ENCODE measurements at places on chromosomes 13 and 19. TPM values are rescaled to one million over a fixed set of nuclear protein-coding genes. Genes with fewer than 3 reads are reported as not detected.

GRCh38 chr13:51865838-51866237 is 4.1 kb downstream of the CCDC70 start:
- DNase-seq = no peak

LYPD3 gene
- polyA plus RNA-seq = 1.1 TPM

S1PR4 gene
- polyA plus RNA-seq = 0.12 TPM

- no peak for DNase-seq
These were observed 81.7 kb downstream of the RAP2A start for GRCh38 chr13:97515643-97516042.

KLK2 gene
- polyA plus RNA-seq = 0.27 TPM

- DNase-seq = no peak
These were observed 17.8 kb upstream of the ZNF730 start for GRCh38 chr19:23098988-23099387.

DNA sequence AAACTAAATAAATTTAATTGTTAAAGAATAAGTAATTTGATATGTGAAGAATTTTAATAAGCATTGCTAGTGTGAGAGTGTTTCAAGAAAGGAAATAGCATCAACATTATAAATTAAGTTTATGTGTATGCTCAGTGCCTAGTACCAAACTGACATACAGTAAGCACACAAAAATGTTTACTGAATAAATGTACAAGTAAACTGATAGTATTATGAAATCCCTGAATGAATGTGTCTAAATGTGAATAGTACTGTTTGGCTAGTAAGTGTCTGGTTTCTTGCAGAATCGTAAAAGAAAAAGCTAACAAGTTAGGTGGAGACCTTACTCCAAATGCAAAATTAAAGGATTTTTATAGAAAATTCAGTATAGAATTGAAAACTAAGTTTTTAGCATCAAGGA is 233.6 kb downstream of the PCDH9 start:
- no peak for DNase-seq

GRCh38 chr13:25379011-25379410 is 7.2 kb downstream of the ATP8A2 start:
- DNase-seq = no peak

DNA sequence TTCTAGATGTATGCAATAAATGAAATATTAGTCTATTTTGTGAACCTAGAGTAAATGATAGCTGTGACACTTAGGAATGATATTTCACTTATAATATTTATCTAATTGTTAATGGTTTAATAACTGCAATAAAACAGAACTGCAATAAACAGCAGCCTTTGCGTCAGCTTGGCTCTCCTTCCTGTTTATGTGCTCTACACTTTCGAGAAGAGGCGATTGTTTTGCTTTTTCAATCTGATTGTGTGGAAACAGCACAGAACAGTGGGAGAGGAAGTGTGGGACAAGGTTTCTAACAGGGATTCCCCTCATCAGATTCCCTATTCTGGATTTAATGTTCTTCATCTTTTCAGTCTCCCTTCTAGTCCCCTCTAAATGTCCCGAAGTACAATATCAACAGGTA is 17.3 kb upstream of the TRPC4 start:
- no peak for DNase-seq

GRCh38 chr13:87975035-87975434 is 303.9 kb downstream of the SLITRK5 start:
- no peak for DNase-seq

DNA sequence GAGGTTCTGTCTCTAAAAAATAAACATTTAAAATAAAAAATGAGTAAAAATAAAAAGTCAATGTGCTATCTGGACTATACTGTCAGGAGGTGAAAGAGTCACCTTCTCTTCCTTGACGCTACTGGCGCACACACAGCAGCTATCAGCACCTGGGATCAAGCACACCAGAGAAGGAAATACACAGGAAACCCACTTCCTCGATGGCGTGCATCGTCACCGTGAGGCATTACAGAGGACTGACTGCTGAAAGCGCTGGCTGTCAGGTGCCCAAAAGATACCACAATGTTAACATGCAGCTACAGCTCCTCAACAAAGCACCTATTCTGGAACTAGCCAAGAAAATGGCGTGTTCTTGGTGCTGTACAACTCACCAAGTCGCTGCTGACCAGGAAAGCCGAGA is 6.1 kb downstream of the SLC35E1 start:
- DNase-seq = no peak

All from left kidney (tissue), 8 donors.